ENCODE measurements at places on chromosomes 2 and 18. TPM values are rescaled to one million over a fixed set of nuclear protein-coding genes. Genes with fewer than 3 reads are reported as not detected.

DNA sequence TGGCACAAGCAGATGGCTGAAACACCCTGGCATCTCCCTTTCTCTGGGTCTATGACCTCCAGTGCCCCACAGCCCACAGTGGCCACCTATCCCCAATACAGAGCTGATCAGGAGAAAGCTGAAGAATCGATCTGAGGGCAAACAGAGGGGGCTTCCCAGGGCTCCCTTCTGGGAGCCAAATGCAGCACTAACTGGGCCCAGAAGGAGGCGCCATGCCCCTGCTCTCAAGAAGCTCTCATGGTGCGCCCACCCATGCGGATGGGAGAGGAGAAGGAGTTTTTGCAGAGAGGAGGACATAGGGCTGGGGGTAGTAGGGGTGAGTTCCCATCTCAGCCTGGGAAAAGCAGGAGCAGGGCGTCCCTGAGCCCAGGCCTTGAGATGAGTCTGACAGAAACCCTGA is 787.3 kb upstream of the RAB6C start:
- no peak overlapping the region for H3K27ac ChIP-seq
- no peak overlapping the region for H3K4me3 ChIP-seq
- H3K36me3 ChIP-seq, result no peaks in the 10 kb centered on the region
- no peaks in the 10 kb centered on the region for H3K4me1 ChIP-seq

- no peaks in the 10 kb centered on the region for H3K27me3 ChIP-seq
- no peaks in the 10 kb centered on the region for H3K4me1 ChIP-seq
- H3K36me3 ChIP-seq, result no peaks in the 10 kb centered on the region
- H3K4me3 ChIP-seq, result no peak overlapping the region
These were observed 74.3 kb upstream of the SLC1A4 start for GRCh38 chr2:64914735-64915509.

DNA sequence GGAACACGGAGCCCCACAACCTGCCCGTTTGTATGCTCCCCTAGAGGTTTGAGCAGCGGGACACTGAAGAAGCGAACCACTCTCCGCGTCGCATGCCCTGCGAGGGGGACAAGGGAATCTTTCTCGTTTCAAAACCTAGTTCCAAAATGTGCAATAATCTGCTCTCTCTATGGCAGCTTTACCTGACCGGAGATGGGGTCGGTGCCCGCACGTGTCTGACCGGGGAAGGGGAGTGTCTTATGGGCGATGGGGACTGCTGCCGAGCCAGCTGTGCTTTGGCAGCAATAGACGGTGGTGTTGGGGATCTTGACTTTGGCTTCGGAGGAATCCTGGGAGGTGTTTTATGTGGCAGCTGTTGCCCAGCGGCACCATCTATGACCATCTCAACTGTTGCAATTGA is 7.9 kb downstream of the TTN start:
- H3K27ac ChIP-seq, result no peak overlapping the region
- no peaks in the 10 kb centered on the region for H3K27me3 ChIP-seq
- H3K36me3 ChIP-seq, result no peaks in the 10 kb centered on the region
- DNase-seq, result no peak

GRCh38 chr2:18062892-18063291 is 184.4 kb downstream of the KCNS3 start:
- H3K4me1 ChIP-seq, result no peaks in the 10 kb centered on the region
- H3K4me3 ChIP-seq, result no peak overlapping the region
- H3K27me3 ChIP-seq, result no peaks in the 10 kb centered on the region
- H3K36me3 ChIP-seq, result no peaks in the 10 kb centered on the region
- DNase-seq, result no peak
- no peak overlapping the region for H3K27ac ChIP-seq

Gene COL3A1
- total RNA-seq, result 6.9 TPM

Gene FIGN
- total RNA-seq, result 19.5 TPM

Data from Panc1 (cell line).